Activated CD4-positive, alpha-beta T cell treated with anti-CD3 and anti-CD28 coated beads for 1 hour (primary cell): ENCODE measurements at places on chromosomes 2 and 18.

GRCh38 chr18:58313491-58314032, 269.5 kb downstream of the NEDD4L start:
- no peak for DNase-seq

DNA sequence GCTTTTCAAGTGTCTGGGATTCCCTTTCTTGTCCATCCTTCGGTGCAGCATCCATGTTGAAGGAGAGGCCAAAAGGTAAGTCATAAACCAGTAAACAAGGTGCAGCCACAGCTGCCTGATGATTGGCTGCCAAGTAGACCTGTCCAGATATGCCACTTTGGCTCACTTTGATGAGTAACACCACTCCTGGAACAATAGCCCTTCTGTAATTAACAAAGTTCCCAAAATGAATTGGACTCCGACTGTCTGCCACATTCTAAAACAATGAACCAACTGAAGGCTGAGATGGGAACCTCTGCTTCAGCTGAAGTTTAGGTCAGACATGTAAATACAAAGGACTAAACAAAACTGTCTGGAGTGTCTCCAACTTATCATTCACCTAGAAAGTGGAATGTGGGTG, 82.2 kb upstream of the LGALSL start:
- DNase-seq, result no peak

- DNase-seq, result no peak
Observed at GRCh38 chr2:65436824-65437221, 4.4 kb upstream of the SPRED2 start.

DNA sequence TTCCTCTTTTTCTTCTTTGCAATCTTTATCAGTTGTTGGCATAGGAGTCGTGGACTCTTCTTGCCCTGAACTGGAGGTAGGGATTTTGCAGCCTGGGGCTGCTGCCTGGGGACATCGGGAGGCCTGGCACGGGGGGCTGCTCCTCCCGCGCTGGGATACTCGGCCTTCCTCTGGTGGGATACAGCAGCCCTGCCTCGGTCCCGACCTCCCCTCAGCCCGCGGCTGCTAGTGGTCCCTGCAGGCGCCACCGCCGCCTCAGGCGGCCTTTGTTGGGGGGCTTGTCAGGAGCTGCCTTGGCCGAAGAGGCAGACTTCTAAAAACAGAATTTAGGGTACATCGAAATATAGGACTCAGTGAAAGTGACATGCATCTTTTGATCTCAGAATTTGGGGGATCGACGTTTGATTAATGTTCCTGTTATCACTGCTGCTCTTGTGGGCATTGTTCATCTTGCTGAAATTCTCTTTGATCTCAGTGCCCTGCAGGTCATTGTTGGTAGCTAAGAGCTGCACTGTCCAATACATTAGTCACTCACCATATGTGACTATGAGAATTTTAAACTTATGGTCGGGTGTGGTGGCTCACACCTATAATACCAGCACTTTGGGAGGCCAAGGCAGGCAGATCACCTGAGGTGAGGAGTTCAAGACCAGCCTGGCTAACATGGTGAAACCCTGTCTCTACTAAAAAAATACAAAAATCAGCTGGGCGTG, 16.3 kb downstream of the POLR2D start:
- DNase-seq, result no peak

- DNase-seq, result no peak
Observed at GRCh38 chr2:216635701-216636550, 2.7 kb downstream of the IGFBP2 start.

GRCh38 chr2:240350696-240351087, 84.8 kb upstream of the GPC1 start:
- no peak for DNase-seq

- no peak for DNase-seq
Observed at GRCh38 chr2:55883357-55883756, 40.2 kb downstream of the EFEMP1 start.

GRCh38 chr2:95181774-95182173, 16.2 kb downstream of the ZNF2 start:
- no peak for DNase-seq

- no peak for DNase-seq
Observed at GRCh38 chr18:48595703-48596218, 56.9 kb downstream of the CTIF start.

DNA sequence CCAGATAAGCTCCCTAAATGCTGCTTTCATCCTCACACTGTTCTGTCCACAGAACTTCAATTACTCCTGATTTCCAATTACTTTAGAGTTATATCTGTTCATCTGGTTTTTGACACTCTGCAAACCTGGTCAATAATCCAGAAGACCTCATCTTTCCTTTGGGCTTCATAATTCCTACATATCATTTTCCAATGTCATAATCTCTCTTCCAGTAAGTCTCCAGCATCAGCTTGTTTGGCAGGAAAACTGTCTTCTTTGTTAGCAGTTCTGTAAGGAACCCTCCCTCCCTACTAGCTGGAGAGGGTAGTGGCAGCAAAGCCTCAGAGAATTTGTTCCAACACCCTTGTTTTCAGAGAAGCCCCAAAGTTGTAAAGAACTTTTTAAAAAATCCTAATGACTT, 11.9 kb upstream of the SLC14A1 start:
- DNase-seq, result no peak

DNA sequence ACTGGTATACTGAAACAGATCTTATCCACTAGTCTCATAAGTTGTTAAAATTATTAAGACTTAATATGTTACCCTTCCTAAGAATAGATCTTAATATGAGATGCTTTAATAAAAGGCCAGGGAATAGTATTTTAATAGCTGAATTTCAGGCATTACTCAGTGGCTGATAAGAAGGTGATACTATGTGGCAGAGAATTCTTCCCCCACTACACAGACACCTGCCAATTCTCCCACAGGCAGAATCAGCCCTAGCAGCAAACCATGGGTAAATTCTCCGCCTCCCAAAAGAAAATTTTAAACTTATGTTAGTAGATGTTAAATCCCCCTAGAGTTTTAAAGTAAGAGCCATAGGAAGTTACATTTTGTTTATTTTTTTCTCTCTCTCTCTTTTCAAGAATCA, 888.8 kb downstream of the LRP1B start:
- DNase-seq, result no peak

DNA sequence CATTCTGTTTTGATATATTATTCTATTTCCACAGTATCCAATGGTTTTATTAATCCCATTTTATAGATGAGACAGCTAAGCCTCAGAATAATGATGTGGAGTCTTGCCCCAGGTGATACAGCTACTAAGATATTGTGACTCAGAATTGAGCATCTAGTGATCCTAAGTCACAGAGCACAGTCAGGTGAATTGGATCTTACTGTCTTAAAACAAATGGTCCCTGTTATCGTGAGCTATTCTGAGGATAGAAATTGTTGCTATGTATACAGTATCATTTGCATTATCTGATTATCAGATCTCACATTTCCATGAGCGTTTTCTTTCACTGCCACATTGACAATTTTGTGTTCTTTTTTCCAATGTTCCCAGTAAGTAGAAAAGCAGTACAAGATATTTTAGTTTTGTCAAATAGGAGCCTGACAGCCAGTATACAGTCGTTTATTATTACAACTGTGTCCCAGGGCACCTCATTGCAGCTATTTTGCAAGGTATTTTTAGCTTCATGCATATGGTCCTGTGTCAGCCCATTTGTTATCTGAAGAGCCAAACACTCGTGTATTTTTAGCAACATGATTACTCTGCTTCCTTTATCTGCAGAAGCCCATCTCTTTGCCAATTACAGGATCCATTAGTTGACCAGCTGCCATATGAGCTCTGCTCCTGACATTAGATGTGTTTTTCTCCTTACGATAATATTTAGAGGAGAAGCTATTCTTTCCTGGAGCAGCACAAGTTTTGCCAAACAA, 25.1 kb upstream of the SGPP2 start:
- no peak for DNase-seq

DNA sequence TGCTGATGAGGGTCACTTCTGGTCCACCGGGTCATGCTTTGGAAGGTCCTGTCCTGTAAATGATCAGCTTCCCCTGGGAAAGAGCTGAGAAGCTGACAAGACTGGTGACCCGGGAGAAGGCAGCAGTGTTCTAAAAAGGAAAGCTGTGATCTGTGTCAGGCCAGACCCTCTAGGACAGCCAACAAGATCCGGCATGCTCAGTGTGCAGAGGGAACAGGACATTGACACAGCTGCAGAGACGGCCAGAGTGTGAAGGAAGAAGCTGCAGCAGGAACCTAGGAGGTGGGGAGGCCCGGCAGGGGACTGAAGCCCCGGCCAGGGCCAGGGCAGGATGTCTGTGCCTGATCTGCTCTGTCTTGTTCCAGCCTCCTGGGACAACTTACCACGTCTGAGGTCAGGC, 372.7 kb upstream of the ID2 start:
- no peak for DNase-seq

DNA sequence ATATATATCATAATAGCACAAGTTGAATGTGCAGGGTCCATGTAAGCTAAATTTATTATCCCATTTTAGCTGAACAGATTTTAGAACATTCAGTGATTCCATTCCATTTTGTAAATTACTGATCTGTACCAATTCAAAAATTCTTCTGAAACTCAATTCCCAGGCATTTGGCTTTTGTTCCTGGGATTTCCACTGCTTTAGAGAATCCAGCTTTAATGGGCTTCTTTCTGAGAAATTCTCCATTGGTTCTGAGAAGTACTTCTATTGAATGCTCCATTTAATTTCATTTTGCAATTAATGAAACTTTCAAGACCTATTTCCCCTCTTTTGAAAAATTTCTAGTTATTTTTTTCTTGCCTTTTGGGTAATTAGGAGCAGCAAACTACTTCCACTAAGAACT, 36.8 kb downstream of the BCL2 start:
- DNase-seq, result no peak

DNA sequence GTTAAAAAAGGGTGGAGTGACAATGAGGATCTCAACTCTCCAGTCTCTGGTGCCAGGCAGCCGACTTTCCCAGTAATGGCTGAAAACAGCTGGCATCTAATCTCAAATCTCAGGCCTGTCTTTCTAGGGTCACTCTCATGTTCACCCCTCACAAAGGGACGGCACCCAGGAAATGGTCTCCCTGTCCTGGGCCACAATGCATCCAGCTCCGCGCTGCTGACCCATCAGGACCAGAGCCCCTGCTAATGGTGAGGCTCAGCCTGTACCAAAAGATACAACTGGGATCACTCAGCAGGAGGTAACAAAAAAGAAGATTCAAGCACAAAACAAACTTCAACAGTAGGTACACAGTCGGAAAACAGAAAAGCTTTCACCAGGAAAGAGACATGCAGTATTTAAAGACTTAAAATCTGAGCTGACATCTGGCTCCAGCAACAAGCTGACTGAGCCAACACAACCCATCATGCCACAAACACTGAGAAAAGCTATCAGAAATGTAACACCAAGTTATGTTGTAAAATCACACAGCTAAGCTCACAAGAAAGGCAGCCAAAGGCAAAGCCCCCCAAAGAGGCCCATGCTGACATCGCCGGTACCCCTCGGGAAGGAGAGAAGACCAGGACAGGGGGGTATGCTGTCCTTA, 13.6 kb upstream of the KIDINS220 start:
- DNase-seq, result no peak

DNA sequence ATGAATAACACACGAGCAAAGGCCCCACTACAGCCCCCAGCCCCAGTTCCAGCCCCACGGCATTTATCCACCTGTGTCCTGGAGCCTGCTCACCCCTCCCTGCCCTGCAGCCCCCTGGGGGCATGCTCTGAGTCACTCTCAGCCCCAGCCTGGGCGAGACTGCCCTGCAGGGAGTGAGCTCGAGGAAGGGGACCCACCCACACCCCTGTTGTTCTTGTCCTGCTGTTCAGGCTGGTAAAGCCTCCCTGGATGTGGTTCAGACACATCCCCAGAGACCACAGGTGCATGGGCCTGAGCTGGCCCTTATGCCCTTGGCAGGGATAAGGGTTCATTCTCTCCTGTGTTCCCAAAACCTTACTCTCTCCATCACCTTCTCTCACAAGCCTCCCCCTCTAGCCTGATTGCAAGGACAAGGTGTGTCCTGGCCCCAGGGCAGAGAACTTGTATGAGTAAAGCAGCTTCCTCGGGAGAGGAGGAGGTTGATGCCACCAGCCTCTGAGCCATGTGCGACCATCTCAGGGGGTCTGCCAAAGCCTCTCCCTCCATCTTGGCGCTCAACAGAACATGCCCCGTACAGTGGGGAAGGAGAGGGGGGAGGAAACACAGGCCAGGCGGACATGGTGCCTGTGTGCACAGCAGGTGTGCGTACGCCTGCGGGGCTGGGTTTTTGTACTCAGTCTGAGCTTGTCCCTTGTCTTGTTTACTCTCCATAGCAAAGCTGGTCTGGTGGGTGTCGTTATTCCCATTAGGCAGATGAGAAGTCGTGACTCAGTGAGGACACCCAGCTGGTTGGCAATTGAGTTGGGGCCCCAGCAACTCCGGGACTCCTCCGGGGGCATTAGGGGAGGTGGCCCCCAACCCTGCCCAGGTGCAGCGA, 64.4 kb downstream of the CIB4 start:
- DNase-seq, result no peak

GRCh38 chr18:59123588-59124369, 15.9 kb upstream of the SEC11C start:
- DNase-seq, result no peak

DNA sequence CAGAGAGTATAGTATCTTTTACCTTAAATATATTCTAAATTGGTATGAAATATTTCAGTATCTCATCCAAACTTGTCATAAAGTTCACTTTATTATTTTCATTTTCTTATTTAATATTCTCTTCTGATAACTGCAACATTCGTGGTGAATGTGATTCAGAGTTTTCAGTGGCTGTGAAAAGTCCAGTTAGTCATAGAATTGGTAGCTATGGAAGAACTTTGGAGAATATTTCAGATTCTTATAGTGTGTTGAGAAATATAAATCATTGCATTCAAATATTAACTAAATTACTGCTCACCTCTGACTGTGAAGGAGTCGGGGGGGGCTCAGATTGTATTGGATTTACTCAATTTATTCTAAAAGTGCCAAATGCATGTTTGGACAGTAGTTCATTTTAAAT, 178.6 kb upstream of the VWC2L start:
- no peak for DNase-seq

DNA sequence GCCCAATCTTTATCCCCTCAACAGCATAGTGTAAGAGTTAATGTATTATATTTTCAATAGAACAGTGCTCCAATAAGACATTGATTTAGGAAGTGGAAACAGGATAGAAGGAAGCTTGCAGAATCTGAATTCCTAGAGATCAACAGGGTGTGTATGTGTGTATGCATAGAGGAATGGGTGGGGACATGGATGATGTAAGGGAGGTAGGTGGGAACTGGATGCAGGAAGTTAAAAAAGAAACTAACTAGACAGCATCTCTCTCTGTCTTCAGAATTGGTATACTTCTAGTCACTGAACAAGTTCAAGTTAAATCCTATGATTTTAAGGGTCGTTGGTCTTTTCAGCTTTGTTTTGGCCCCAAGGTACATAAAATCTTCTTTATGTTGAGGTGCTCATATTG, 196.6 kb downstream of the PMAIP1 start:
- no peak for DNase-seq

- DNase-seq, result no peak
Observed at GRCh38 chr2:239803102-239803765, 221.9 kb downstream of the NDUFA10 start.

GRCh38 chr2:82652117-82652516, 1807.0 kb downstream of the SUCLG1 start:
- DNase-seq, result no peak

DNA sequence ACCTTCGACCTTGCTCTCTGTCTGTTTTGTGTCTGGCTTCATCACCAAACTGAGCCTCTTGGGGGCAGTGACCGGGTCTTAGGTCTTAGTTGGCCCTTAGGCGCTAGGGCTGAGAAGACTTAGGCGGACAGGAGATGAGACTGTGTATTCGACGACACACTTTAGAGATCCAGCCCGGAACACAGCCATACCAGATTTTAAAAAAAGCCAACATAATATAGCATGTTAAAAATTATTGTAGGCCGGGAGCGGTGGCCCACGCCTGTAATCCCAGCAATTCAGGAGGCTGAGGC, 9.5 kb upstream of the PROC start:
- DNase-seq, result no peak
